ENCODE measurements at places on chromosomes 6 and 20.
A peak's percentile ranks its signal among the peaks of the same experiment; 100 is the strongest.

DNA sequence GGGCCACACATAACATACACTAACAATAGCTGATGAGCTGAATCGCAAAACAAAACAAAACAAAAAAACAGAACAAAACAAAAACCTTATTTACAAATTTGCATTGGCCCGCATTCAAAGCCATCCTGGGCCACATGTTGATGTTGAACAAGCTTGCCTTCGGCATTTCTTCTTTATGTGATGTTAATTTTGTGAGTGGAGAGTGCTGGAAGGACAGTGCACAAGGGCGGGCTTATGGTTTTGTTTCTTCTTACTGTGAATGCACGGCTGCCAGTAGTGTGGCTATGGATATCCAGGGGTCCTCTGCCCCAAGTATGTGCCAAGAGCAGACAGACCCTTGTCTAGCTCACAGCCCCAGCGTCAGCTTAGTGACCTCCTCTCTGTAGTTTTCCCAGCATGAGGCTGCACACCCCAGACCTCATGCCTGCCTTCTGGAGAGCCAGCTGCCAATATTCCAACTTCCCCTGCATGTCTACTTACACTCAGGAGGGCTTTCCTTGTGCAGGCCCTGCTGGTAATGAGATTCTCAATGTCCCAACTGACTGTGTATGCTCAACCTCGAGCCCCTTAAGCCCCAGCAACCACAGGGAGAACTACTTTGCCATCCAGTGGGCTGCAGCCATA, 24.9 kb downstream of the ZNF292 start:
- no peak for DNase-seq

DNA sequence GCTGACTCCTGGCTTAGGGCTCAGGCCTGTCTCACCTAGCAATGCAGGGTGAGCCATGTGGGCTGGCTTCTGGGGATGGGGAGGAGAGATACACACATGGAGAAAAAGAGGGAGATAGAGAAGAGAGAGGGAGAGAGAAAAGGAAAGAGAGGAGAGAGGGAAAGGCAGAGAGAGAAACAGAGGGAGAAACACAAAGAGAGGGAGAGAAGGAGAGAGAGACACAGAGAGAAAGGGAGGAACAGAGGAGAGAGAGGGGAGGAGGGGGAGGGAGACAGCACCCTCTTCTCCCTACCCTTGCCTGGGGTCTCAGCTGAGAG, 24.8 kb downstream of the NTSR1 start:
- DNase-seq, result no peak

DNA sequence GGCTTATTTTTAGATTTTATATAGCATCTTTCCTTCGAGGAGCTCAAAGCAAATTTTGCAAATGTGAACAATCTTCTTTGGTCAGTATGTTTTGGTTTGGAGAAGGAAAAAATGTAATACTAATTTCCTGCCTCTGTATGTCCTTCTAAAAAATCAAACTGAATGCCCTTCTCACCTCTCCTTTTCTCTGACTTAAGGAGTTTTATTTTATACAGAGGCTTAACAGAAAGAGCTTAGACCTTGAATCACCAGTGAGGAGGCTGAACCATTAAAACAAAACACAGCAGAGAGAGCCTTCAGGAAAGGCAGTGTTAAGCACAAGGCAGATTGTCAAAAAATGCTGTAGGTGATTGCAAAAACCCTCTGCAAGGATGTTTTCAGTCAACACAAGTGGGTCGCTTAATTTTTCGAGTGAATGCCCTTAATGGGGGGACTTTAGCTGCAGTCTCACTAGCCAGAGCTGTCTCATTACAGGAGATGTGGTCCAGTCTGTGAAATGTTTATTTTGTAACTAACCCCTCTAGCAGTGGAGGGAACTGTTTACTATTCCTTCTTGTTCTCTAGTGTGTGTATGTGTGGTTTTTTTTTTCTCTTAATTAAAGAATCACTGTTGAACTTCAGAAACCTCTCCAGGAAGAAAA, 481.3 kb upstream of the CITED2 start:
- peak; percentile 44 for DNase-seq

DNA sequence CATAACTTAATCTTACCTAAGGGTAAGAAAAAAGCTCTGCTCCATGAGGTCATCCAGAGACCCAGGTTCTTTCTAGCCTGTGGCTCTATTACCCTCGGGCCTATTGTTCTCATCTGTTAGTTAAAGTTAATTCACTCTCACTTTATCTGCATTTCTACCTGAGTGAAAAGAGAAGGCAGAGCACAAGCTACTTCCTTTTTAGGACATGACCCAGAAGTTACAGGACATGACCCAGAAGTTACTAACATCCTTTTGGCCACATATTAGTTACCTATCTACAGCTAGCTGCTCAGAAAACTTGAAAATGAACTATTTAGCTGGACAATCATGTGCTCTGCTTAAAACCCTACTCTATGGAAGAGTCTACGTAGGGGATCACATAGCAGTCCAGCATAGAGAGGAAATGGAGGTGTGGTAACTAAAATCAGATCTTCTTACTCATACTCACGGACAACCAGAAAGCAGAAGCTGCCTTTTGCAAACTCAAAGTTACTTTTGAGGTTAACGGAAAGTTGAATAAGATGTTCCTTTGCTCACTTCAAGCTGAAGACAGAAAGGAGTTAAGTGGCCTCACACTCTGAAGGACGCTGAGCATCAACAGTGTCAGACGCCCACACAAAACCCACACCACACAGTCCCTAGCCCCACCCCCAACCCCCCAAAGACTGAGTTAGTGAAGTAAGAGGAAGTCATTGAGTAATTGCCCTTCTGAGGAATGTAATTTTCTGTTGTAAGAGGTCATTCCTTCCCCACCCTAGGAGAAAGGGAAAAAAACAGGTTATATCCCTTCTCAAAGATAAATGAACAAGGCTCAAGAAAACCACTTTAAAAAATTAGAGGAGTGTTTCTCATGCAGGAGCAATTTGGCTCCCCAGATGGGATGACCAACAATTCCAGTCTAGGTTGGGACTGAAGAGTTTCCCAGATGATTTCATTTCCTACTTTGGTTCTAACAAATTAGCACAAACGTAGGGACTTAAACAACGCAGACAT, 45.9 kb upstream of the TAB2 start:
- peak; percentile 13 for DNase-seq

- no peak for DNase-seq
Measured at GRCh38 chr20:64106435-64106961, 867 bp downstream of the NPBWR2 start.

DNA sequence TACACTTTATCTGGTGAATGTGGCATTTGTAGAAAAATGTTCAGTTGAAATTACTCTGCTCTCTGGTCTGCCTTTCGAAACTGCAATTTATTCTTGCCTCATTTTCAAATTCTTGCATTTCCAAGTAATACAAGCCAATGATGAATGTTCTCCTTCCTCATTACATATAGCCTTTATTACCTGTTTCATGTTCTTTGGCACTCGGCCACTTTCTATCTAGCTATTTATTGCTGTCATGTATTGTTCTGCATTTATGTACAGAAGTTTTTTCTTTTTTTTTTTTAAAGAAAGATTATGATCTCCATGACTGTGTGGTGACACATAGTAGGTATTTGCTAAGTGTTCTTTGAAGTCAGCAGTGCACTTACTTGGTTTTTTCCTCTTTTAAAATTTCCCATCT, 261.4 kb downstream of the ZFAND3 start:
- DNase-seq, result no peak

DNA sequence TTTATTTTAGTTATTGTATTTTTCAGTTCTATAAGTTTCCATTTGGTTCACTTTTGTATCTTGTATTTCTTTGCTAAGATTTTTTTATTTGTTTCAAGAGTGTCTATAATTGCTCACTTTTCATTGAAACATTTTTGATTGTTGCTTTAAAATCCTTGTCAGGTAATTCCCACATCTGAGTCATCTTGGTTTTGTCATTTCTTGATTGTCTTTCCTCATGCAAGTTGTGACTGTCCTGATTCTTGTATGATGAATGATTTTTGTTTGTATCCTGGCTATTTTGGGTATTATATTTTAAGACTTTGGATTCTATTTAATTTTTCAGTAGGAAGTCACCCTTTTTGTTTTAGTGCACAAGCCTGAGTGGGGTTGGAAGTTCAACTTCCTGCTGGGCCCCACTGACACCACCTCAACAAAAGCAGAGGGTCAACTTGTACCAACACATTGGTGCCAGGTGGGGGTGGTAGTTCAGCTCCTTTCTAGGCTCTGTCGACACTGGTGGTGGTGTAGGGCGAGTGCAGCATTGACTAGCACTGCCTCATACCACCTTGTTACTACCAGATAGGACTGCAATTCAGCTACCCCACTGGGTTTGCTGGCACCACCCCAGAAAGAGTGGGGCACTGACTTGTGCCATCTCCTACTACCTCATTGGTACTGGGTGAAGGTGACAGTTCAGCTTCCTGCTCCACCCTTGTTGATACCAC, 8.8 kb downstream of the RSPH3 start:
- no peak for DNase-seq

GRCh38 chr6:53326372-53327016, 22.3 kb downstream of the ELOVL5 start:
- peak; percentile 98 for DNase-seq

- DNase-seq, result no peak
Measured at GRCh38 chr6:117739869-117740268, 64.6 kb downstream of the NUS1 start.

DNA sequence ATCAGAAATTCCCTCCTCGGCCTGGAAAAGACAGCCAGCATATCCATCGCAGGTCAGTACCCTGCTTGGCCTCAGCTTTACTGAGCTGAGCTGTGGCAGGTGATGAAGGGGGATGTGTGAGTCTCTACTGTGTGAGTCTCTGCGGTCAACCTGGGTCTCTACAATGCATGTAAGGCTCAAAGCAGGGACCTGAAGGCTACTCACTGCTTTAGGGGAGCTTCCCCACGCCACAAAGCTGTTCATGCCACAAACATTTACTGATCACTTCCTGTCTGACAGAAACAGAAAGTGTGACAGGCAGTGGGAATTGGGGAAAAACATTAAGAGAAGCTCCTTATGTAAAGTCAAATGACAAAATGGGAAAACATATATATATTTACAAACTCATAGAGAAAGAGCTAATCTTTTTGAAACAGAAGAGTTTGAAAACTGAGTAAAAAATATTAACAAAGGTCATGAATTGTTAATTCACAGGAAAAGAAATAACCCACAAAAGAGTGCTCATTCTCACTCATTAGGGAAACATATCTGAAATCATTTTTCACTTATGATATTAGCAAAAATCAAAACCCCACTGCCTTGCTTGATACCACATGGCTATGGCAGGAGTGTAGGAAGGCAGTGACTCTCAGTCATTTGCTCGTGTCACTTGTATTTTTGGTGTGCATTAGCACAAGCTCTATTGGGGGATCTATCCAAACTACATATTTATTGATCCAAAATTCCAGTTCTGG, 5.8 kb downstream of the BTN3A3 start:
- DNase-seq, result no peak

DNA sequence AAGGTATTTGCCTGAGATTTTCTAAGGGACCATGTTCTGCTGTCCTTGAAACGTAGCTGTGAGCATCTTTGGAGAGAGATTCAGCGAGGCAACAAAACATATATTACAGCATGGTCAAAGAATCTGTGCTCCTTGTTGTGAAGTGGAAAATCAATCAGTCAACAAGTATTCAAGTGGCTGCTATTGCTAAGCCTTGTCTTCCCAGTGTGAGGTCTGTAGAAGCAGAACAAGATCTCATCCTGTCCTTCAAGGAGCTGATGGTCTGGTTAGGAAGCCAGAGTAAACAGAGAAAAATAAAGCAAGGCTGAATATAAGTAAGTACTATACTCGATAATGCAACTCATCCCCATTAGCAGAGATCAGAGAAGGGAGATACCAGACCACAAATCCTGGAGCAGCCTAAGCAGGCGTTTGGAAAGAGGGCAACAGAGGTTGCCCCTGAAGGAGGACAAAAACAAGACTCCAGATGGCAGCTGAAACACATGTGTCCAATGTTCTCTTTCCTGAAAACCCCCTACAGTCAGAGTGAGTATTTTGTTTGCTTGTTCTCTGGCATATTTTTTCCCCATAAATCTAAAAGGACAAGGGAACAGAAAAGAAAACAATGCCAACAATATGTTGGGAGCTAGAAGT, 392.0 kb downstream of the SYNE1 start:
- DNase-seq, result no peak

- peak; percentile 46 for DNase-seq
Measured at GRCh38 chr6:162922563-162923166, 194.9 kb downstream of the PACRG start.

DNA sequence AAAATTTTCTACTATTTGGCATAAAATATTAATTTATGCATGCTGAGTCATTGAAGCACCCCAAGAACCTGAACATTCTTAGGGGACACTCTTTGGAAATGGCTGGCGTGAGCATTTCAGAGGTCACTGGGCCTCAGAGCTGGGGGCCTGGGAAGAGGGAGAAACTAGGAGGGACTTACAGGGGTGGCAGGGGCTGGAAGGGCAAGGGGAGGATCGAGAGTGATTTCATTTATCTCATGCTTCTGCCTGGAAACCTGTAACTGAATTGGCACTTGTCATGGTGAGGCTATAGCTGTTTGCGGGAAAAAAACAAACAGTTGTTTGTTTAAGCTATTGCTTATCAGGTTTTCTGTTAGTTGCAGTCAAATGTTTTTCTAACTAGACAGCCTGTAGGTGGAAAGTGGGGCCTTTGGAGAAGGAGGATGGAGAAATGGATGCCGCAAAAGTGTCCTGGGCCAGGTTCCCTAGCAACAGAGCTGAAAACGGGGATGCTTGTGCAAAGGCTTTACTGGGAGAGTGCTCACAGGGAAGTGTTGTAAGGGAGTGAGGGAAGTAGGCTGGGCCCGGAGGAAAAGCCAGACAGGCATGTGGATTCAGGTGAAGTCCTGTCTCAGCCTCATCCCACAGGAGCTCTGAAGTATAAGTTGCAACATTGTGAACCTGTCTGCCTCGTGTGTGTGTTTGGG, 36.4 kb upstream of the KAT14 start:
- DNase-seq, result no peak

- DNase-seq, result peak; percentile 69
Measured at GRCh38 chr6:27545271-27546046, 72.6 kb upstream of the ZNF184 start.

GRCh38 chr6:2797564-2798031, 32.4 kb downstream of the WRNIP1 start:
- DNase-seq, result no peak

- DNase-seq, result no peak
Measured at GRCh38 chr6:43013097-43013842, 476 bp downstream of the MEA1 start.

GRCh38 chr20:57627339-57627738, 7.1 kb upstream of the ZBP1 start:
- no peak for DNase-seq

DNA sequence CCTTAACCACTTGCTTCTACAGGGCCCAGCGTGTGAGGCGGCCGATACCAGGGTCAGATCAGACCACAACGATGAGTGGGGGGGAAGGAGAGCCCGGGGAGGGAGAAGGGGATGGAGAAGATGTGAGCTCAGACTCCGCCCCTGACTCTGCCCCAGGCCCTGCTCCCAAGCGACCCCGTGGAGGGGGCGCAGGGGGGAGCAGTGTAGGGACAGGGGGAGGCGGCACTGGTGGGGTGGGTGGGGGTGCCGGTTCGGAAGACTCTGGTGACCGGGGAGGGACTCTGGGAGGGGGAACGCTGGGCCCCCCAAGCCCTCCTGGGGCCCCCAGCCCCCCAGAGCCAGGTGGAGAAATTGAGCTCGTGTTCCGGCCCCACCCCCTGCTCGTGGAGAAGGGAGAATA, 2.8 kb downstream of the RING1 start:
- no peak for DNase-seq

All from astrocyte of the spinal cord (primary cell).